Liver (tissue), 10 donors: ENCODE measurements at places on chromosomes 2 and 18.

GRCh38 chr18:76882146-76882545, 59.8 kb downstream of the ZNF236 start:
- peaks cover 43% of the 10 kb centered on the region for H3K36me3 ChIP-seq
- no peak for DNase-seq
- H3K4me1 ChIP-seq = no peaks in the 10 kb centered on the region
- no peak overlapping the region for H3K4me3 ChIP-seq
- H3K27me3 ChIP-seq = no peaks in the 10 kb centered on the region

DNA sequence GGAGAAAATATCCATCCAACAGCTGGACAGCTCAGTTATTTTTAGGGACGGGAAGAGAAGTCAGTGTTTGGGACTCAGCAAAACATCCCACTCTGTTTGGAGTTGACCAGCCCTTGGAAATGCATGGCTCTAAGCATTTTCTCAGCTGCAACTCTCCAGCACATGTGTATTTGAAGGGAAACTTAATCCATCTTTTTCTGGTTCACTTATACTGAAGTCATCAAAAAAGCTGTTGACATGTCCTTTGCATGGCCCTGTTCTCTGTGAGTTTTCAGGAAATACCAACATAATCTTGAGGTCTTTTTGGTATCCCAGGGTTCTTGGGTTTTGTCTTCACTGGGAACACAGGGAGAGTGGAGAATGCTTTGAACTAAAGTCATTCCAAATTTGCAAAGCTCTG, 91.9 kb upstream of the CELF4 start:
- H3K36me3 ChIP-seq = no peaks in the 10 kb centered on the region
- no peaks in the 10 kb centered on the region for H3K27me3 ChIP-seq
- no peak overlapping the region for H3K4me3 ChIP-seq

DNA sequence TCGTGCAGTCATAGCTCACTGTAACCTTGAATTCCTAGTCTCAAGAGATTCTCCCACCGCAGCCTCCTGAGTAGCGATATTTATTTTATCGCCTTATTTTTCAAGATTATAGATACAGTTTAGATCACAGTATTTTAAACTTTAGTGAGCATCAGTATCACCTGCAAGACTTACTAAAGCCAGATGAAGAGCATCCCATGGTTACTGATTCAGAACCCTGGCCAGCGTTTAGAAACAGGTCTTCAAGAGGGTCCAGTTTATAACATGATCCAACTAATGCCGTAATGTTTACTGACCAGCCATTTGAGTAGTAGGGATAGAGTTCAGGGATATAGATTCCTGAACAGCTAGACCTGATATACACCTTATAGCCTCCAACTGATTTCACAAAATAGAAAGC, 146.1 kb downstream of the DCC start:
- H3K4me1 ChIP-seq = no peaks in the 10 kb centered on the region
- H3K27ac ChIP-seq = no peak overlapping the region
- H3K4me3 ChIP-seq = no peak overlapping the region
- no peaks in the 10 kb centered on the region for H3K27me3 ChIP-seq
- no peaks in the 10 kb centered on the region for H3K36me3 ChIP-seq
- no peak for DNase-seq

DNA sequence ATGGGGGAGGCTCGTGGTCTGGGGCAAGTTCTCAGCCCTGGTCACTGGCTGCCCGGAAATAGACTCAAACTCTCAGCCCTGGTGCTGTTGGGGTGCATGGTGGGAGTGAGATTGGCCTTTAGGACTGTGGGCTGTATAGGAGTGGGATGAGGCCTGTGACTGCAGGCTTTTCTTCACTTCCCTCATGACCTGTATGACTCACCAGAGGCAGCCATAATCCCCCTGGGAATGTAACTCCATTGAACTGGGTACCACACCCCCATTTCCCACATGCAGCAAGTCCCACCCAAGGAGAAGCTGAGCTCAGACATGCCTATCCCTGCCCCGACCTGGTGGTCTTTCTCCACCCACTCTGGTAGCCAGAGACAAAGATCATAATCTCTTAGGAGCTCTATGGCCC, 177.7 kb upstream of the OSR1 start:
- no peak overlapping the region for H3K27ac ChIP-seq
- DNase-seq = no peak
- H3K4me3 ChIP-seq = no peak overlapping the region
- H3K36me3 ChIP-seq = no peaks in the 10 kb centered on the region
- no peaks in the 10 kb centered on the region for H3K4me1 ChIP-seq
- H3K27me3 ChIP-seq = no peaks in the 10 kb centered on the region
